NCI-H2081 (cell line): ENCODE measurements at places on chromosomes 13 and 19.

DNA sequence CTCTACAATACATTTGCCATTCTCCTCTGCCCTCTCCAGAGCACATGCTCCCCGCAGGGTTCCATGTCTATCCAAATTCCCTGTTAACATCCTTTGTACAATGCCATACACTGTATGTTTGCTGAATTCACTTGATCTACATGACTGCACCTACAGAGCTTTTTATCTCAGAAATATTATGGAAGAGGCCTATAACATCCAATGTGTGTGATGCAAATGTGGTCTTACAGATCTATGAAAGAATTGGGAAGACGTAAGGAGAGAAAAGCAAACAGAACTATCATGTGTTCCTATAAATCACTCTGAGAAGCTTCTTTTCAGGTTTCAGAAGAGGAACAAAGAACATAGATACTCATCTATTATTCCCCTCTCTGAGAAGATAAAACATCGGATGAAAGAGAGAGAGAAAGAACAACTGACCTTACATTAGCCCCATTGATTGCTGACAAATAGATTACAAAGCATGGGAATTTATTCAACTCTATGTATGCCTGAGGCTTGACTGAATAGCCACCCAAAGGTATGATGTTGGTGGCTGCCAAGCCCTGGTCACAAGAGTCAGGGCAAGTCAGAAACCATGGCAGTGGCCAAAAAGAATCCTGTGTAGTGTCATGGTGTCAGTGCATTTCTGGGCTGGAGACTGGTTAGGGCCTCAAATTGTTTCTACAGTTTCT is 425.2 kb downstream of the FOXO1 start:
- DNase-seq: no peak

DNA sequence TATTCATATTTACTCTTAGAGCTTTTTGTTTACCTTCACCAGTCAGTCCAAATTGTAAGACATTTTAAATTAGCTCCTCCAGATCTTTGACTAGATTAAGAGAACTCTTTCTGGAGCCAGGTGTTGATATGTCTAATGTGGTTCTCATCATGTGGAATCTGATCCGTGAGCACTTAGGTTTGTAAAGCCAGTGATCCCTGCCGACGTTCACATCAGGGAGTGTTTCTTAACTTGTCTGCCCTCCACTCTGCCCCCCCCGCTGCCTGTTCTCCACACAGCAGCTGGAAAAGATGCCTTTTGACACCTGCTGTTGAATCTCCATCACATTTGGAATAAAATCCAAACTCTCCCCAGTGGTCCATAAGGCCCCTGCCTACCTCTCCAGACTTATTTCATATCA is 17.7 kb downstream of the METTL21C start:
- DNase-seq: no peak

DNA sequence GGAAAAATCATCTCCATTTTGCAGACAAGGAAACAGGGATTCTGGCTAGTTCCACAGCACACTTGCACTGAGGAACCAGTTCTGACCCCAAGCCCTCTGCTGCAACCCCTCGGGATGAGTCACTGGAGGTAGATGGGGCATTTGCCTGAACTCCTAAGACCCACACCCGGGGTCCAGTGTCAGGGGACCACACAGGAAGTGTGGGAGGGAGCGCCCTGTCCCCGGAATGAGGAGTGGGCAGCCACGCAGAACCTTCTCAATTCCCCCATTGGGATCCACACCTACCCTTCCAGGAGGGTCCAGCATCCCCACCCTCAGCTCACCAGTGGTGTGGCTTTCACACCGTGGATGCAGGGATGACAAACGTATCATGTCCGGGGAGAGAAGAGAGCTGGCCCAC is 62.7 kb downstream of the TSHZ3 start:
- no peak for DNase-seq

GRCh38 chr13:26987486-26988013 is 184.1 kb downstream of the USP12 start:
- DNase-seq: no peak

DNA sequence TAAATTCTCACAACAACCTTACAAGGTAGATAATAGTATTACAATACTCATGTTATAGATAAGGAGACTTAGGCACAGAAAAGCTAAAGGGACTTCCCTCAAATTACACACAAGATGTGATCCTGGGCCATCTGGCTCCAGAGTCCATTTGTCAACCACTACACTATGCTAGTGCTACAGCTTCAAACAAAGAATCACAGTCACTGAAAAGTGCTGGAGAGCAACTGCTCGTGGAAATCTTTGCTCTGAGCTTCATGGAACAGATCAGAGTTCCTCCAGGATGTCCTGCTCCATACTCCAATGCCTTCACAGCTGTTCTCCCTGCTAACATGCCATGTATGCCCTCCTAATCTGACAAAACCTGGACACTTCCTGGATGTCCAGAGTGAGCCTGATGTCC is 271.2 kb downstream of the ENOX1 start:
- DNase-seq: no peak

- DNase-seq: no peak
Measured at GRCh38 chr13:40668335-40668734, 1.9 kb upstream of the FOXO1 start.

DNA sequence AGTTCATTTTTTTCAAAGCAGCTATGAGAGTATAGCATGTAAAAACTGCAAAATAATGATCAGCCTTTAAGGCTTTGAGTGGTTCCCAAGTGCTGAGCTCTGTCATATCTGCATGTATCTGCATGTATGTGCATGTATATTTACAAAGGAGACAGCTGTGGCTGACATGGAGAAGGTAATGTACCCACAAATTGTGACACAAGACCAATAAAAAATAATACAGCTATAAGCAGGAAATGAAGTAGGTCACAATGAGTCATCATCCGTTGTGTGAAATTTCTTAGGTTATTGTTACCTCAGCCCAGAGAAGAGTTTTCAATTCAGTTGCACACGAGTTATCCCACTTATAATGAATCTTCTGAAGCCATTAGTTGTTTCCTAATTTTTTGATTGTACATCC is 60.9 kb upstream of the MED4 start:
- DNase-seq: no peak

GRCh38 chr13:97344265-97345175 is 89.4 kb upstream of the RAP2A start:
- peak; percentile 65 for DNase-seq

- DNase-seq: no peak
Measured at GRCh38 chr19:23436318-23436717, 41.0 kb upstream of the ZNF91 start.

DNA sequence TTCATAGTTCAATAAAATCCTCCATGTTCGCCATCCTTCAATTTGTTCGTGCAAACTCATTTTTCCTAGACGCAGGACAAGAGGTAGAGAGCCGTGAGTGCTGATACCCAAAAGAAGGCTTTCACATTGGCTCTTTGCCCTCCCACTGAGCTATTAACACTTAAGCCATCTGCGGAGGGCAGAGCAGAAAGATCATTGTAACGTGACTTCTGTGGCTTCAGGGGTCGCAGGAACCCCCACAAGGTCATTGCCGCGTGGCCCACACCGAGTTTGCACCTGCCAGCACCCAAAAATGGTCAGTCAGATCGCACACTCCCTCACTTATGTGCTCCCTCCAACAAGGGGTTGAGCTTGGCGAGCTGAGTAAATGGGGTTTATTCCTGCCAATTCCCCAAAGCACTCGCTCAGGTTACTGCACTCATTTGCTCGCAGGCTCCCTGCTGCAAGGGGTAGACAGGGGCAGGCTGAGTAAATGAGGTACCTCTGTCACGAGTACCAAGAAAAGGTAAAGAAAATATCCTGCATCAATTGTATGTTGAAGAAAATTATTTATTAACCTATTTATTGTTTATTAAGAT is 144.1 kb downstream of the PRR20E start:
- DNase-seq: no peak

DNA sequence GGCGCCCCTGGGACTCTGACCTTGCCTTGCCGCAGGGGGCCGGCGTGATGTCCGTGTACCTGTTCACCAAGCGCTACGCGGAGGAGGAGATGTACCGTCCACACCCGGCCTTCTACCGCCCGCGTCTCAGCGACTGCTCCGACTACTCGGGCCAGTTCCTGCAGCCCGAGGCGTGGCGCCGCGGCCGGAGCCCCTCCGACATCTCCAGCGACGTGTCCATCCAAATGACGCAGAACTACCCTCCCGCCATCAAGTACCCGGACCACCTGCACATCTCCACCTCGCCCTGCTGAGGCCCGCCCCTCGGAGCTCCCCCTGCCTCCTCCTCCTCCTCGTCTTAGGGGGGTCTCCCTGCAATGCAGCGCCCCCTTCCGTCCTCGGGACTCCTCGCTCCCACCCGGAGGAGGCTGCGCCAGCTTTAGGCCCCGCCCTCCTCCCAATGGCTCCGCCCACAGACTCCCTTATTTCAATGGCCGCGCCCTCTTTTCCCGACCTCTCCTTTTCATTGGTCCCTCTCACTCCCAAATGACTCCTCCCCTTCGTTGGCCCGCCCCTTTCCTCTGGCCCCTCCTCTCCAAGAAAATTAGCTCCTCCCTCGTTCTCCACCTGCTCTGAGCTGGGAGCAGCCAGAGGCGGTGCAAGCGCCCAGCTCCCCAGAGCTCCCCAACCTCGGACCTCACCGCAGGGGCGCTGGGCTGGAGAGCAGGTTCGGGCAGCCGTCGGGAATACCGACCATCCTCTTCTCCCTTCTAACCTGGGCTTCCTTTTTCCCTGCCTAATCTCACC is 20.5 kb upstream of the CACNG8 start:
- DNase-seq: no peak

DNA sequence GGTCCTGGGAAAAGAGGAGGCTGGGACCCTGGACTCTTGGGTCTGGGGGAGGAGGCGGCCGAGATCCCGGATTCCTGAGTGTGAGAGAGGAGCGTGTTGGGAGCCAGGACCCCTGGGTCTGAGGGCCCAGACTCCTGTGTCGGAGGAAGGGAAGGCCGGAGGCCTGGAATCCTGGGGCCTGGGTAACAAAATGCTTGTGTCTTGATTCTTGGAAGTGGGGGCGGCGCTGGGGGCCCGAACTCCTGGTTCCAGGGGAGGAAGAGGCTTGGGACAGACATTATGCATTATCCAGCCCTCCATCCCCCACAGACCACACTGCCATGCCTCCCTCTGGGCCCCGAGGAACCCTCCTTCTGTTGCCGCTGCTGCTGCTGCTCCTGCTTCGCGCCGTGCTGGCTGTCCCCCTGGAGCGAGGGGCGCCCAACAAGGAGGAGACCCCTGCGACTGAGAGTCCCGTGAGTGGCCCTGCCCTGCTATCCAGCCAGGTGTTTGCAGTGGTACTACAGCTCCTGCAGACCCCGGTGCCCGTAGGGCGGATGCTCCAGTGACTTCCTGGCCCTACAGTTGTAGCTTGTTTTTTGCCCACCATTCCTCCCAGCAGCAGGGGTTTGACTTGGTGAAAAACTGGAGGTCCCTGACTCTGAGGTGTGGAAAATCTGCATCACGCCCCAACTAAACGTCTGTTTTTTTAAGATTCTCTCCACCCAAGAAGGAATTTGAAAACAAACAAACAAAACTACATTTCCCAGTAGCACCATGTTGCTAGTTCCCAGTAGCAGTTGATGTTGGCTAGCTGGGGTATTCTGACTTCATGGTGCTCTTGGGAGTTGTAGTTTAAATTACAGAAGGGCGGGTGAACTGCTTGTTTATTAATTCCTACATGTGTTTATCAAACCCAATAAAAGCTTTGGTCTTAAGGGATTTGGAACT is 630 bp downstream of the NUCB1 start:
- no peak for DNase-seq

DNA sequence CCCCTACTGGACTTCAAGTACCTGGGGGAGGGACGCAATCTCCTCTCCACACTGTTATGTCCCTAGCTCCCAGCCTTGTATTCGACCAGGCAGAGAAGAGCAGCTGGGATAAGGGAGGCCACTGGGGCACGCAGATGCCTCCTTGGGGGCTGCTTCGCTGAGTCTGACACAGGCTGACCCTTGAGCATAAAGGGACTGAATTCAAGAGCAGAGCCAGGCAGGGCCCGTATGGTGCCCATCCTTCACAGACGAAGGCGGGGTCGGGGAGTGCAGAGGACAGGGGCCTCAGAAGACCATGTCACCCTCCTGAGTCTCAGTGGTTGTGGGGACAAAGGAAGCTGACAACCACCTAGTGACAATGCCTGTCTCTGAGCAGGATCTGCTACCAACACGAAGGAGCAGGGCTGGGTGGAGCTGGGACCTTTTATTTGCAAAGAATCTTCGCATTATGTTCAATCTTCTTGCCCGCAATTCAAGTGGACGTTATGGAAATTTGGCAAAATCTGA is 124.6 kb downstream of the TUBA3C start:
- DNase-seq: no peak

DNA sequence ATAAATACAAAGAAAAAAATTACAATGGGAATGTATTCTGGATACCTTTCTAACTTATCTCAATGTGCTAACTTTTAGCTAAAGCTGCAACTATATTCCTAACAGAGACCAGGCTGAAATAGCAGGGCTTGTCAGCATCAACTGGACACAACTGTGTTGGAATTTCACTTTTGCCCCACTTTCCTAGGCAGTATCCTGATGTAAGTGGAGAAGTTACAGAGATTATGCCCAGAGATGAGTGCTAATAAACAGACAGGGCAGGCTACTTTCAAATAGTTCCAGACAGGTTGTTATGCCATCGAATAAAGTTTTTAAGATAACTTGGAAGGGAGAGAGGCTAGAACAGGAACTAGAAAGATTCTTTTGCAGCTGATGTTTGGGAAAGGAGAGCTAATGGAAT is 201.9 kb downstream of the KCTD12 start:
- DNase-seq: no peak

GRCh38 chr13:35978607-35979316 is 152.4 kb downstream of the DCLK1 start:
- peak; percentile 44 for DNase-seq

DNA sequence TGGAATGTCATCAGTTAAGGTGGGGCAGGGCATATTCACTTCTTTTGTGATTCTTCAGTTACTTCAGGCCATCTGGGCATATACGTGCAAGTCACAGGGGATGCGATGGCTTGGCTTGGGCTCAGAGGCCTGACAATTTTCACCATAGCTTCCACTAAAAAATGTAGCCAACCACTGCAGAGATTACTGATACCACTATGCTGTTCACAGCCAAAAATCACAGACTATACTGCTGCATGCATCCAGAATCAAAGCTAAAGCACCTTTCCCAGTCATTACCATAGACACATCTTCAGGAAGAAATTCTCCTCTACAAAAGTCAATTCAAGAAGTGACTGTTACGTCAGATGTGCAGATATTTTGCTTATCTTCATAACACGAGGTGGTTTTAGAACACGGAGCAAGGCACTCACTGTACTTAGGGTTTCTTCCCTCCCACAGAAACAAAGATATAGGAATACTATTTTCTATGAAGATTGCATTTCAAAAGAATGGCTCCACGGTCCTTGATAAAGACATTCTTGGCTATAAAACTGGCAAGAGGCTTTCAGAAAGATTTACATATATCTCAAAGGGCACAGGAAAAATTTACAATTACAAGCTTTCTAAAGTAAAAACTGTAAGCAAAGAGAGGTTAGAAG is 1556.6 kb upstream of the PRR20A start:
- no peak for DNase-seq

DNA sequence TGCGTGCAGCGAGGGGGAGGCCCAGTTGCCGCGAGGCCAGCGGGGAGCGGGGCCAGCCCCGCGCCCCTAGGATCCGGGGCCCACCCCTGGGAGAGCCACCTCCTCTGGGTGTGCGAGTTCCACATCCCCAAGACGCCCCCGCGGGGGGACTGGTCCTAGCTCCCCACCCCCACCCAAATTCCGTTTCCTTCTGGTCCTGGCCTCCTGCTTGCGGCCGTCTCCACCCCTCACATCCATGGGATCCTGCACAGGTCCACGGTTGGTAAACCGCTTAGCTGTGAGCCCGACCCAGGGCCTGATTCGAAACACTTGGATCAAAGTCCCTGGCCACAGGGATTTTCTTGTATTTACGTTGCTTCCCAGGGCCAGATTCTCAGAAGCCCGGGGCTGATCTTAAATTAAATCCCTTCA is 324 bp upstream of the FBXO17 start:
- no peak for DNase-seq

GRCh38 chr13:71290963-71291841 is 575.8 kb downstream of the DACH1 start:
- DNase-seq: no peak
